ENCODE measurements at places on chromosomes 4 and X.

GRCh38 chr4:138831948-138832347, 183.6 kb upstream of the NOCT start:
- no peak for DNase-seq

GRCh38 chr4:128249787-128250668, 37.6 kb downstream of the PGRMC2 start:
- no peak for DNase-seq

DNA sequence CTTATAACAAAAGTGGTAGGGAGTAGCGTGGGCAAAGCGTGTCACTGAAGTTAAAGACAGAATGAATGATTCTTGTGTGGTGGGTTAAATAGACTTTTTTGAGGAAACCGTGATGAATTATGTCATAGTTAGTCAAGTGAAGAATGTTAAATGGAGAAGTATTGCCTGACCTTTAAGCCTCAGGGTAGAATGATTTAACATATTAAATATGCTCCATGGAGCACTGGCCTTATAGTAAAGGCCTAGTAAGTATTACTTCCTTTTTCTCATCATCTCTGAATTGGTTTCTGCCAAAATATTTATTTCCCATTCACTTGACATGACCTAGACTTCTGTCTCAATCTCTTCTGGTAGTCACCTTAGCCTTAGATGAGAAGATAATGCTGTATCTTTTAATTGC, 23.7 kb downstream of the MAGEB1 start:
- DNase-seq: no peak

- no peak for DNase-seq
Measured at GRCh38 chr4:37765741-37766140, 60.7 kb upstream of the PGM2 start.

DNA sequence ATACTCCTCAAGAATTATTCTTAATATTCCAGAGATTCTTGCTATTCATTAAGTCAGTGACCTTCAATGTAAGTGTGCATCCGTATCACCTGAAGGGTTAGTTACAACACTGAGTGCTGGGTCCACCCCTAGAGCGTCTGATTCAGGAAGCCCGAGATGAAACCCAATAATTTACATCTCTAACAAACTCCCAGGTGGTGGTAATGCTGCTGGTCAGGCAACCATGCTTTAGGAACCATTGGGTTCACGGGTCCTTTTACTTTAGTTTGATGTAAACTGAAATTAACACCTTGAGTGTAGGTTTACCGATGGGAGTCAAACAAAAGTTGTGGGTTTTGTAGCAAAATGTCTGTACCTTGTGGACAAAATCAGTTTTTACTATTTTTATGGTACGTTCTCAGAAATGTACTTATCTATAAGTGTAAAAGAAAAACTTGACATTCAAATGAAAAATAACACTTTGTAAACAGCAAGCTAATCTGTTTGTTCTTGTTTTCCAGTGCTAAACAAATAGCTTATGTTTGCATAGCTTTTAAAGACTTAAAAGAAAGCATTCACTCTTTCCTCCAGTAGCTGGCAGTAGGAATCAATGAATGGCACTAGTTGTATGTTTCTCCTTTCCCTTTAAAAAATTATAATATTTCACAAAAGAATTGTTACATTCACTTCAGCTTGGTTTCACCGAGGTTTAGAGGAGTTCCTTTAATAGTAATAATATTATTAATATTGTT, 32.7 kb downstream of the ACE2 start:
- DNase-seq: no peak
